Adipocyte (in vitro differentiated cells): ENCODE measurements at places on chromosomes 11 and 22.

DNA sequence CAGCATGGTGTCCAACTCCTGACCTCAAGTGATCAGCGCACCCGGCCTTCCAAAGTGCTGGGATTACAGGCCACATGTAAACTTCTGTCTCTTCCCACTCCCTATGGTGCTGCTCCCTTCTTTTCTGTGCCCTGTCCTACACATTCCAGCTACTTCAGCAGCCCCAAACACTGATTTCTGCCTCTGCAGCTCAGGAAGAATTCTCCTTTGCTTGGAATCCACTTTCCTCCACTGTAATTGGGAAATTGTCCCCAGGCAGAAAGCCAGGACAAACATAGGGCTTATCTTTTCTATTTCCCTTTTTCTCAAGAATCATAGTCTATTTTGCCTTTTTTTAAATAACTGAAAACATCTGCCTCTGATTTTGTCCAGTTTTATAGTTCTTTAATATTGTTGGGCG lies 21.3 kb upstream of the DRG1 start:
- peak; percentile 84 for DNase-seq

GRCh38 chr11:62645671-62645945 lies 805 bp downstream of the GANAB start:
- no peak for DNase-seq

DNA sequence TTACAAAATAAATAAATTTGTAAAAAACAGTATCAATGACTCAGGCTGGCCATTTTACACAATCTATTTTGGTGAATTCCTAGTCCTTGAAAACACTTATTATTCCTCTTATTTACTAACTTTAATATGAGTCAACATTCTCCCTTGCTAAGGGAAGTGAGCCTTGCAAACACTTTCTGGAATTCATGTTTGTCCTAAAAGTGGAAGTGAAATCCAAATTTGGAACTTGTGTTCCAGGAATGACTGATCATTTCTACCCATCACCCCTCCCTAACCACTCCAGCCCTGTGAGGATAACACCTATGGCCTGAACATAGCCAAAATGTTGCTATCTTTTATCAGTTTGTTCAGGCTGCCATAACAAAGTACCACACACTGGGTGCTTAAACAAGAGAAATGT lies 83.1 kb downstream of the OR5AK2 start:
- peak; percentile 44 for DNase-seq

DNA sequence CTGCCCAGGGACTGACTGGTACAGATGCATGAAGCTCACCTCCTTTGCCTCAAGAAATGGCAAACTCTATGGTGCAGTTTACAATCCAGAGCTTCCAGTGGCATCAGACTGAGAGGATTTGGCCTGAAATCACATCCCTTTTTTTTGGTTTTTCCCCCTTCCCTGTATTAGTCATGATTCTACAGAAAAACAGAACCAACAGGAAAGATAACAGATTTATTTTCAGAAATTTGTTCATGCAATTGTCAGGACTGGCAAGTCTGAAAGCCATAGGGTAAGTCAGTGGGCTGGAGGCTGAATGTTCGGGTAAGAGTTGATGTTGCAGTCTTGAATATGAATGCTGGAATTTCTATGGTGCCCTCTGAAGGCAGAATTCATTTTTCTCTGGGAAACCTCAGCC lies 12.0 kb upstream of the ZDHHC13 start:
- DNase-seq = no peak

DNA sequence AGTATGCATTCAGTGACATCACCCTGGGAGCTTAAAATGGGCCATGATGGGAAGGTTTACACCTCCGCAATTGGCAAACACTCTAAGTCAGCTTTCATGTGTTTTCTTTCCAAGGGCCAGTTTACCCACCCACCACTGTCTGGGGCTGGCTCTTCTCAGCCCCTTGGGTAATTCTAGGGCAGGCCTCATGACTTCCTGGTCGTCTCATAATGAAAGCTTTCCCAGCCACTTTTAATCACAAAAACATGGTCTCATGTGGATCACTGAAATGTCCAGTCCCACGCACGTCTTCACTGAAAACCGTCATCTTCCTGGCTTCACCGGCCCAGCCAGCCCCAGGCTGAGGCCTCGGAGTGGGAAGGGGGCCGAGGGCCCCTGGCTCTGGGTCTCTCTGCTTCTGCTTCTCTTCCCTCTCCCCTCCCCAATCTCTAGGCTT lies 58.5 kb upstream of the ANO1 start:
- peak; percentile 15 for DNase-seq
